ENCODE measurements at places on chromosomes 5 and 9. TPM values are rescaled to one million over a fixed set of nuclear protein-coding genes. Genes with fewer than 3 reads are reported as not detected.

DNA sequence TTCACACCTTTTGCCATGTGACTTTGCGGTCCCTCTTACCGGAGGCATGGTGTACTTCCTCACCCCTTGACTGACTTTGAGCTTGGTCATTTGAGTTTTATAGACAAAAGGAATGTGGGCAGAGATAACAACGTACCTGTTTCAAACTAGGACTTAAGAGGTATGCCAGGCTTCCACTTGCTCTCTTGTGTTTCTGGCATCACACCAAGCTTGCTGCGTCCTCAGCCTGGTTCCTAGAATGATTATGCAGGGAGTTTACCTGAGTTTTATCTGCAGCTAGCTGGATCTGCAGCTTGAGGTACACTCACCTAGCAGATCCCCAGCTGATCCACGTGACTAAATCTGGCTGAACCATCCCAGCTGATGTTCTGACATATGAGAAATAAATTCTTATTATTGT lies 66.2 kb downstream of the PLK2 start:
- no peaks in the 10 kb centered on the region for H3K36me3 ChIP-seq
- H3K4me1 ChIP-seq, result no peaks in the 10 kb centered on the region
- no peak overlapping the region for H3K4me3 ChIP-seq
- no peak for DNase-seq
- no peaks in the 10 kb centered on the region for H3K27me3 ChIP-seq

DNA sequence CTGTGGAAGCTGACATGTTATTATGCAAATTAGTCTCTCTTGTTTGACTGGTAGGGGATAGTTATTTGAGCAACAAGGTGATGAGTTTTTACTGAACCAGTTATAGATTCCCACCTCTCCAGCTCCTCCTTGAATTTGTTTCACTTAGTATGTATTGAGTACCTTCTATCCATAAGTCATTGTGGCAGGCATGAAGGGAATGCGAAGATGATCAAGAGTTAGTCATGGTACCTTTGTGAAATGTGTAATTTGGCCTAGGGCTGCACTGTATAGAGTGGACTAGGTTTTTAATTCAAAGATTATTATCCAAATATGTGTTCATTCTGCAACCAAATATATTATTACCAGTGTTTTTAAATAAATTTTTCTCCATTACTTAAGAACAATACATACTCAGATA lies 110.1 kb downstream of the HACD4 start:
- H3K4me3 ChIP-seq, result no peak overlapping the region
- H3K36me3 ChIP-seq, result peaks cover 6% of the 10 kb centered on the region
- DNase-seq, result no peak
- no peaks in the 10 kb centered on the region for H3K4me1 ChIP-seq

SH3PXD2B gene
- 19.2 TPM for total RNA-seq

- no peaks in the 10 kb centered on the region for H3K4me1 ChIP-seq
- no peaks in the 10 kb centered on the region for H3K27me3 ChIP-seq
- DNase-seq, result peak; percentile 35
- no peak overlapping the region for H3K27ac ChIP-seq
- no peaks in the 10 kb centered on the region for H3K36me3 ChIP-seq
Measured at GRCh38 chr5:33153372-33153771, 287.4 kb upstream of the TARS1 start.

CCDC171 gene
- total RNA-seq, result 3.5 TPM

PRLR gene
- 1.1 TPM for total RNA-seq

DNA sequence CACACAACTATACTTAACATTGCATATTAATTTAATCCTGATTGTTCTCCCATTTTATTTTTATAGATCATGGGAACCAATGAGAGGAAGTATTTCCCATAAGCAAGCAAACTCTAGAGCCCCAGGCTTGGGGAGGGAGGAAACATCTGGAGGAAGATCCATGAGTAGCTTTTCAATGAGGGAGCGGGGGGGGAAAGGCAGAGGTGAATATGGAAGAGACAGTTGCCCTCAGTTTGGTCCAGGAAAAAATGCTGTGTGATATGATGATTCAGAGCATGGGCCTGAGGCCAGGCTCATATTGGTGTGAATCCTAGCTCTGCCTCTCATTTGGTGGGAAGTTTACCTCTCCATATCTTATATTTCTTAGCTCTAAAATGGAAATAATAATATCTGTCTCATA lies 42.2 kb upstream of the ALDOB start:
- H3K4me3 ChIP-seq, result no peak overlapping the region
- peak; percentile 27 for DNase-seq
- H3K4me1 ChIP-seq, result no peaks in the 10 kb centered on the region
- H3K36me3 ChIP-seq, result peaks cover 2% of the 10 kb centered on the region

GRCh38 chr5:57948091-57948490 lies 465.5 kb upstream of the ACTBL2 start:
- H3K36me3 ChIP-seq, result no peaks in the 10 kb centered on the region
- DNase-seq, result no peak
- no peak overlapping the region for H3K4me3 ChIP-seq
- no peaks in the 10 kb centered on the region for H3K4me1 ChIP-seq

DNA sequence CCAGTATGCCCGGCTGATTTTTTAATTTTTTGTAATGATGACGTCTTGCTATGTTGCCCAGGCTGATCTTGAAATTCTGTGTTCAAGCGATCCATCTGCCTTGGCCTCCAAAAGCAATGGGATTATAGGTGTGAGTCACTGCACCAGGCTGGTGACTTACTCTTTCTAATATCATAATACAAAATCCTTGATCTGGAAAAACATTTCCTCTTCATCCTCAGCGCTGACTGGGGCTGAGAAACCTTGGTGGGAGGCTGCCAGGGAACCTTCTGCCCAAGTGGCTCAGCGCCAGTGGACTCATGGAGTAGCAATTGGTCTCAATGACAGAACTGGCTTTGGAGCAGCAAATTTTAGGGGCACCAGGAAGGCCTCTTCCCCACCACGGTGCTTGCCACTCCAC lies 17.5 kb upstream of the SEMA4D start:
- no peak for DNase-seq
- no peaks in the 10 kb centered on the region for H3K27me3 ChIP-seq
- no peak overlapping the region for H3K4me3 ChIP-seq
